ENCODE measurements at places on chromosomes 16 and 17.
A peak's percentile ranks its signal among the peaks of the same experiment; 100 is the strongest.

DNA sequence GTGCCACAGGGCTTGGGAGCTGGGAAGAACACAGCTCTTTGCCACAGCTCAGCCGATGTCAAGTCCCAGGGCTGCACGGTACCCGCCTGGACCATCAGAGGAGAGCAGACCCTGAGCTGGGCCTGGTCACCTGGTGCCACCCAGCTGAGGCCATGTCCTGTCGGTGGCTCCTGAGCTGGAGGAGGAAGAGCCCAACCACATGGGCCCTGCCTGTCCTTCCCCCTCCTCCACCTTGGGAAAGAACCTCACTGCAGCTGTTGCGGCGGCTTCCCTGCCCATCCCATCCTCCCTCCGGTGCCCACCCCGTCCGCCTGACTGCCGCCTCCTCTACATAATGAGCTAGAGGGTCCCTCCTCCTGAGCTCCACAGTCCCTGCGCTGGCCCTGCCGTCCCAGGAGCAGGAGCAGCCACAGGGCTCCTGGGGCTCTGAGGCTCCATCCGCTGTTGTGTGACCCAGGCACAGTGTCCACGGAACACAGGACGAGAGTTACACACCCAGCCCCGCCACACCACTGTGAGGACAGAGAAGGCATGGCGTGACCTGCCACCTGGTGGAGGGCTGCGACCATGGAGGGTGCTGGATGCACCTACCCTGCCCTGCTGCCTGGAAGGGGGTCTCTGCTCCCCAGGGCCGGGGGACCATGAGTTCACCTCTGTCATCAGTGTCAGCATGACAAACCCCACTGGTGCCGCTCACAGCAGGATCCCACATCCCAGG is 21.4 kb upstream of the CHMP6 start:
- H3K4me3 ChIP-seq = no peak overlapping the region
- H3K27me3 ChIP-seq = peaks cover 4% of the 10 kb centered on the region
- no peaks in the 10 kb centered on the region for H3K36me3 ChIP-seq
- H3K4me1 ChIP-seq = peaks cover 4% of the 10 kb centered on the region

DNA sequence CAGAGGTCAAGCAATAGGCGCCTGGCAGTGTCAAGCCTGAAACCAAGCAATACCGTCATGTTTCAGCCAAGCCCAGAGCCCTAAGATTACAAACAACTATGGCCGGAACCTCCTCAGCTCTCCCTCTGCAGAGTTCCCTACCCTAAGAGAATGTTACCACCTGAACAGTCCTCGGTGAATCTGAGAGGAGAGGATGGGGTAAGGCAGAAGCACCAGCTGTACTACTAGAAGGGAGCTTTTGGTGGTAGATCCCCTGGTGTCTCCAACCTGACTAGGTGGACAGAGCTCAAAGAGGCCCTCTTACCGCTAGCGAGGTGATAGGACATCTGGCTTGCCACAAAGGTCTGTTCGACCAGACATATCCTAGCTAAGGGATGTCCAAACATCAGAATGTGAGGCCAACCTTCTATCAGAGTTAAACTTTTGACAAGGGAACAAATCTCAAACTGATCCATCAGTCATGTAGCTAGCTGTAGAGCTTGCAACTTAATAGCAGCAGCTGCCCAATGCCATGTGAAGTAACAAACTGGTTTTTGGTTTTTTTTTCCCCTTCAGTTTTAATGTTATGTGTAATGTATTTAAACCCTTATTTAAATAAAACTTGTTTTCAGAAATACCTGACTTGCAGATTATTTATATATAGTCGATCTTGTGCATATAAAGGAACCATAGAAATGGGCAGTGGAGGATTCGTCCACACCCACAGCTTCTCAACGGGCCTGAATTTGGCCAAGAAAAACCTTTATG is 2.5 kb downstream of the EIF1 start:
- peak overlapping the region; percentile 97 for H3K4me3 ChIP-seq
- peak overlapping the region; percentile 98 for H3K27ac ChIP-seq
- no peak for DNase-seq
- peaks cover 3% of the 10 kb centered on the region for H3K27me3 ChIP-seq
- peaks cover 35% of the 10 kb centered on the region for H3K36me3 ChIP-seq

DNA sequence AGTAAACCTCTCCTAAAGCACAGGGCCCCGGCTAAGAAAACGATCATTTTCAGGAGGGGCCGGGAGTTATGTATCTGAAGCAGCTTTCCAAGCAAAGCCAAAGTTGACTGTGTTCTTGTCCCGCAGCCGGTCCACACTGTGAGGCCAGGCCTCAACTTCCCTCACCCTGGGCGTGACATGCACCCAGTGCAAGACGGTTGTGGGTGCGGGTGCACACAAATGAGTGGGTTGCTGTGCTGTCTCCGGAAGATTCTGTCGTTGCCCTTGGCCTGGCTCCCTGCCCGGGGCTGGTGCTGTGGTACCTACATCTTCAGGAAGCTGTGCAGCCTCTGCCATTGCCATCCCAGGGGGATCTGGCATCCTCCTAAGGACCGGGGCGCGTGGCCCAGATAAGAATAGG is 16.6 kb downstream of the MLYCD start:
- peaks cover 41% of the 10 kb centered on the region for H3K36me3 ChIP-seq
- H3K27ac ChIP-seq = no peak overlapping the region
- H3K27me3 ChIP-seq = no peaks in the 10 kb centered on the region

DNA sequence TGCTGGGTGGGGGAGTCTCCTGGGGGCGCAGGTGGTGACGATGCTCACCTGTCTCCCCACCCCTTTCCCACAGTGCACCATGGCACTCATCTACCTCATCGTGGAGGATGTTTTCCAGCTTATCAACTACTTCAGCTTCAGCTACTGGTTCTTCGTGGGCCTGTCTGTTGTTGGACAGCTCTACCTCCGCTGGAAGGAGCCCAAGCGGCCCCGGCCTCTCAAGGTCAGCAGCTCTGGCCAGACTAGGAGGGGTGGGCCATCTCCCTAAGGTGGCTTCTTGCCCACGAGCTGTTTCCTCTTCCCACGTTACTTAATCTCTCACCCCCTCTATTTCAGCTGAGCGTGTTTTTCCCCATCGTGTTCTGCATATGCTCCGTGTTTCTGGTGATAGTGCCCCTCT is 14.5 kb downstream of the SLC7A6OS start:
- no peaks in the 10 kb centered on the region for H3K27me3 ChIP-seq
- DNase-seq = no peak
- peaks cover 16% of the 10 kb centered on the region for H3K36me3 ChIP-seq
- H3K27ac ChIP-seq = no peak overlapping the region
- peaks cover 7% of the 10 kb centered on the region for H3K4me1 ChIP-seq

DNA sequence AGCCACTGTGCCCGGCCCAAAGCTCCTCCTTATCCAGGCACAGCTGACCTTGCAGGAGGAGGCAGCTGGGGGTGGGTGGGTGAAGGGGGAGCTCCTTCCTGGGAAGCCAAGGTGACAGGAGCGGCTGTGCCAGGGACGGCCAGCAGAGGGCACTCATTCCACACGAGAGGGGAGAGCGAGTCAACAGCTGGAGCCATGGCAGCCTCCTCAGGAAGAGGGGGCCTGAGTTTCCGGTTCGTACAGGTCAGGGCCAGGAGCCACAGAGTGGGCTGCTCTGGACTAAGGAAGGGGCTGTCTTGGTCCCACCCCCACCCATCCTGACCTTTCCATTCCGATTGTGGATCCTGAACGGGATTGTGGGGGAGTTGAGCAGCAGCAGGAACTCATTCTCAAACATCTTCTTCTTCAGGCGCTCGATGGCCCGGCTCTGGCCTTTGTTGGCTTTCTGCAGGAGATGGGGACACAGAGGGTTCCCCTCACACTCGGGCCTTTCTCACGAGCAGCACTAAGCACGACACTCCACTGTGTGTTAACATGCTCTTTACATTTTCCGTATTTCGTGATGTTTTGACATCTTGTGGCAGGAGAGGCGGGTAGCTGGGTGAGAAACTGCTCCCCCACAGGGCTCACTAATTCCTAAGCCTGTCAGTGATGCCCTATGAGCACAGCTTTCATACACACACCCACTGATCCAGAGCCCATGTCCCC is 61.6 kb downstream of the TIMM22 start:
- DNase-seq = no peak
- no peaks in the 10 kb centered on the region for H3K27me3 ChIP-seq
- H3K27ac ChIP-seq = no peak overlapping the region
- peaks cover 24% of the 10 kb centered on the region for H3K36me3 ChIP-seq
- no peak overlapping the region for H3K4me3 ChIP-seq

DNA sequence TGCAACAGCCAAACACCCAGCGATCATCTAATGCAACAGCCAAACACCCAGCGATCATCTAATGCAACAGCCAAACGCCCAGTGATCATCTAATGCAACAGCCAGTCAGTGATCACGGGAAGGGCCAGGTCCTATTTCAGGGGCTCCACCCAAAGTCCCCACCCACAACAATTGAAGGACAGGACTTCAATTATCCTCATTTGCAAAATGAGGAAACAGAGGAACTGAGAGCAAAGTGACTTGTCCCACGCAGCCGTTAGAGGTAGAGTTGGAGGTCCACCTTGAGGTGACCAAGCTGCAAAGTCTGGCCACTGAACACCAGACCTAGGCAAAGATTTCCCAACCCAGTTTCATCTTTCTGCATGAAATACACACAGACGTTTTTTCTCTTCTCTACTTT is 3.7 kb downstream of the ZG16B start:
- peaks cover 34% of the 10 kb centered on the region for H3K27me3 ChIP-seq
- no peaks in the 10 kb centered on the region for H3K4me1 ChIP-seq
- H3K4me3 ChIP-seq = no peak overlapping the region
- H3K36me3 ChIP-seq = no peaks in the 10 kb centered on the region
- no peak for DNase-seq

- H3K4me1 ChIP-seq = peaks cover 12% of the 10 kb centered on the region
- no peaks in the 10 kb centered on the region for H3K36me3 ChIP-seq
- no peak overlapping the region for H3K4me3 ChIP-seq
- H3K27me3 ChIP-seq = peaks cover 13% of the 10 kb centered on the region
- no peak overlapping the region for H3K27ac ChIP-seq
These were observed 156.6 kb upstream of the ZFHX3 start for GRCh38 chr16:73204359-73205152.

DNA sequence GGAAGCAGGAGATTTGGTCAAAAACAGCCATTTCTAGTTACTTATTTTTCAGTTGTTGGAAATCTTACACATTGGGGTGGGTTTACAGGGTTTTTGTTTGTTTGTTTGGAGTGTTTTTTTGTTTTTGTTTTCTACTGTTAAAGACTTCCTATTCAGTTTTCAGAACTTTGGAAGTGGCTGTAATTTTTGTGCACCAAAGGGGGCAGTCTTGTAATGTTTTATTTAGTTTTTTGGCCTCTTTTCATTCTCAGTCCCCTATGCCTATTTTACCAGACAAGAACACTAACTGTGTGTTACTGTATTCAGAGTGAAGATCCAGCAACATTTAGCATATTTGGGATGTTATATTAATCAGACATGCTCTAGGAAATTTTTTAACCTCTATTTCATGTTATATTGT is 20.6 kb downstream of the TPPP3 start:
- H3K4me1 ChIP-seq = peaks cover 5% of the 10 kb centered on the region
- peaks cover 8% of the 10 kb centered on the region for H3K27me3 ChIP-seq
- H3K36me3 ChIP-seq = no peaks in the 10 kb centered on the region
- no peak for DNase-seq
- no peak overlapping the region for H3K4me3 ChIP-seq
- no peak overlapping the region for H3K27ac ChIP-seq

DNA sequence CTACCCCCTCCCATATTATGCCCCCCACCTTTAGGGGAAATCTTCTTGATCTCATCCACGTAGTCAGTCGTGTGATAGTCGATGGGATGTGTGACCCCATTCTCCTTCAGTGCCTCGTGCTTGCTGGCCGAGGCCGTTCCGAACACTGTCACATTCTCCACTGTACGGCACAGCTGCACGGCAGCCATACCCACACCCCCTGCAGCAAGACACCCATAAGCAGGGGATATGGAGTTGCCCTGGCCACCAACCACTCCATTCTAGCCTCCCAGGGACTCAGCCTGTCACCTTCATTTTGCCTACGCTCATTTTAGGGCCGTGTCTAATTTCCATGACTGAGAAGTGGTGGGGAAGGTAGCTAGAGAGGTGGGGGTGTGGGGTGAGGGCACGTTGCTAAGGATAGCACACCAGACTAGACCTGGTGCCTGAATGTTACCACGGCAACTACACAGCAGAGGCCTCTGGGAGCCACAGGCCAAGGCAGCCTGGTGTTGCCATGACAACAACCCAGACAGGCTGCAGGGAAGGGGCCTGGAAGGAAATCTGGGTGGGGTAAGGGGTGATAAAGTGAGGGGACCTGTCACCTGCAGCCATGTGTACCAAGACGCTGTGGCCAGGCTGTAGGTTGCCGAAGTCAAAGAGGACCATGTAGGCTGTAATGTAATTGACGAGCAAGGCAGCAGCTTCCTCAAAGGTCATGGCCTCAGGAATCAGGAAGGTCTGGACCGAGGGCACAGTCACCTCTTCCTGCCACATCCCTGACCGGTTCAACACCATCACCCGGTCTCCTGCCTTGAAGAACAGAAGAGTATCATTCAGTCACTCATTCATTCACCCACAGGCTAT is 4.0 kb downstream of the VAT1 start:
- H3K27me3 ChIP-seq = no peaks in the 10 kb centered on the region
- H3K27ac ChIP-seq = peak overlapping the region; percentile 52
- peaks cover 11% of the 10 kb centered on the region for H3K36me3 ChIP-seq
- H3K4me1 ChIP-seq = peaks cover 33% of the 10 kb centered on the region
- DNase-seq = no peak
- H3K4me3 ChIP-seq = peak overlapping the region; percentile 77

DNA sequence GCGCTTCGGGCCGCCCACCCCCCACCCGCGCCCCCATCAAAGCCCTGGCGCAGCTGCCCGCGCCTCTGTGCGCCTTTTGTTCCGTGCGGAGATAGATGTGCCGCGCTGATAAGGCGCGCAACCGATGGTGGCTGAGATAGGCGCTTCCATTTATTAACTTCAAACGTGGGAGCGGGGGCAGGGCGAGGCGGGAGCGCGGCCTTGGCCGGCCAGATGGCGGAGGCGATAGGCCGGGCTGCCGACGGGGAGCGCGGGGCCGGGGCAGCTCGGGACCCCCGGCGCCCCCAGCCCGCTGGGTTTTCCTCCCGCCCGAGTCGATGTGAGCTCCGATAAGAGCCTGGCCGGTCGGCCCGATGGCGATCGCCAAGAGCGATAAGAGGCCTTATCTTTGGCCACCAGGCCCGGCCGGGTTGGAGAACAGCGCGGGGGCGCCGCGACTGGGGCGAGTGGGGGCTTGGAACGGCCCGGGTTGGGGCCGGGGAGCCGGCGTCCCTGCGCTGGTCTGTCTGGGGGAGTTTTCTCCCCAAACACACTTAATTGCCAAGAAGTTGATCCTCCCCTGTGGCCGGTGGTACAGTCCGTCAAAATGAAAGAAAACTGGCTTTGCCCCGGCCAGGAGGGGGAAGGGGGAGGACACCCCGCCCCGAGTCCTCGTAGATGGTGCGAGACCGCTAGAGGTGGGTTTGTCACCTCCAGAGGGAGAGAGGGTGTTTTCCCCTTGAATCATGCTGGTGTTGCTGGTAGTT is 2.7 kb downstream of the ZFPM1 start:
- H3K4me1 ChIP-seq = peaks cover 9% of the 10 kb centered on the region
- no peak for DNase-seq
- no peaks in the 10 kb centered on the region for H3K27me3 ChIP-seq
- H3K27ac ChIP-seq = peak overlapping the region; percentile 55
- H3K36me3 ChIP-seq = no peaks in the 10 kb centered on the region
